RWPE2 (cell line): ENCODE measurements at places on chromosomes 5 and 9.

DNA sequence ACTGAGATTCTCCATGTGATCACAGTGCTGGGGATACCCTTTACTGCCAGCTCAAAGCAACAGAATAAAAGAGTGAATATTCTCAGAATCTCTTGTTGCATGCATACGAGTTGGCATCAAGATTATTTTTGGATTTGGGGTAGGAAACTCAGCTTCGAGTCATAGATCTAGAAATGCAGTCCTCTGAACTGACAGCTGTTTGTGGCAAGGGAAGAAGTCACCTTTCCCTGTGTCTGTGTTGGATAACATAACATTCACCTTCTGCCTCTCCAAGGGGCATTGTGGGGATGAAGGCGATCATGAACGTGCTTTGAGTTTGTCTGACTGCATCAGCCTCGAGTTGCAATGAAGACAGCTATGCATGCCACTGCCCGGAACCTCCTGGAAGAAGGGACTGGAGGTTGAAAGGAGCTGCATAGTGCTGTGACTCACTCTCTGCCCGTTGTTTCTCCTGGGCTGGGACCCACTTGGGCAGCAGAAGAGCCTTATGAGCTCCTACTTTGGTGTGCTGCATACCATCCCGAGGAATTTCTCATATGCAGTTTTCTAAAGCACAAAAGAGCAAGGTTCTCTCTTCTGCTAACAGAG is 231.7 kb downstream of the ARHGAP26 start:
- no peak for DNase-seq

GRCh38 chr5:116989995-116990394 is 415.4 kb upstream of the SEMA6A start:
- no peak for DNase-seq

GRCh38 chr9:114394523-114395333 is 6.9 kb upstream of the AKNA start:
- no peak for DNase-seq

DNA sequence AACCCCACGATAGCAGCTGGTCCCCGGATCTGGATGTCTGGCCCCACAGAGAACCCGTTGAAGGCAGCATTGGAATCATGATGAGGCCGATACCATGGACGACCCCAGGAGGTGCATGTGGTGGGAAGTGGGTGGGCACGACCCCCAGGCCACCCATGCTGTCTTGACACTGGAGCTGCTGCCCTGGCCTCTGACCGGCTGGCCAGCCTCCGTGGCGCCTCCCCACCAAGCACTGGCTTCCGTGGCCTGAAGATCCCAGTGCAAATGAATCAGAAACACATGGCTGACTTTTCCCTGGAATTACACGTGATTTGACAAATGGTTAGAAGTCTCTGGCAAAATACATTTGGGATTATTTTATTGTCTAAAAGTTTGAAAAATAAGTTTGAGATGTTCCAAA is 259.0 kb upstream of the IRX1 start:
- peak; percentile 47 for DNase-seq

GRCh38 chr9:89666950-89667349 is 62.1 kb downstream of the GADD45G start:
- no peak for DNase-seq

DNA sequence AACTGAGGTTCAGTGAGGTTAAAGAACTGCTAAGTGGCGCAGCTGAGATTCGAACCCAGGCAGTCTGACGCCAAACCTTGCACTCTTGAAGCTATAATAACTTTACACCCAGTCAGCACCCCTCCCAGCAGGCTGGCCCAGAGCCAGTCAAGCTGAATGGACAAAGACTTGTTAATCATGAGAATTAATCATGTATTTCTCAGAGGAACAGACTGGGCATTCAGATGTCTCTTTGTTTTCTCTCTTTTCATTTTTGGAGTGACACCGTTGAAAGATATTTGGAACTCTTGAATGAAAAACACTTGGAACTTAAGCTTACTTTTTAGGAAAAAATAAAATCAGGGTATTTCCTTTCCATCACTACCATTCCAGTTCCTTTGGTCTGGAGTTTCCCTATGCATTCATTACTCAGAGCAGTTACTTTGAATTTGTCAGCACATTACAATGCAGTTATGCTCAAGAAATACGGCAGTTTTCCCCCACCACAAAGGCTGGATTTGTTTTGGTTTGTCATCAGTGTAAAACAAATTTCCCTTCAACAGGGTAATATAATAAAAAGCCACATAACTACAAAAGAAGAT is 22.6 kb upstream of the MAMDC2 start:
- DNase-seq, result peak; percentile 92

DNA sequence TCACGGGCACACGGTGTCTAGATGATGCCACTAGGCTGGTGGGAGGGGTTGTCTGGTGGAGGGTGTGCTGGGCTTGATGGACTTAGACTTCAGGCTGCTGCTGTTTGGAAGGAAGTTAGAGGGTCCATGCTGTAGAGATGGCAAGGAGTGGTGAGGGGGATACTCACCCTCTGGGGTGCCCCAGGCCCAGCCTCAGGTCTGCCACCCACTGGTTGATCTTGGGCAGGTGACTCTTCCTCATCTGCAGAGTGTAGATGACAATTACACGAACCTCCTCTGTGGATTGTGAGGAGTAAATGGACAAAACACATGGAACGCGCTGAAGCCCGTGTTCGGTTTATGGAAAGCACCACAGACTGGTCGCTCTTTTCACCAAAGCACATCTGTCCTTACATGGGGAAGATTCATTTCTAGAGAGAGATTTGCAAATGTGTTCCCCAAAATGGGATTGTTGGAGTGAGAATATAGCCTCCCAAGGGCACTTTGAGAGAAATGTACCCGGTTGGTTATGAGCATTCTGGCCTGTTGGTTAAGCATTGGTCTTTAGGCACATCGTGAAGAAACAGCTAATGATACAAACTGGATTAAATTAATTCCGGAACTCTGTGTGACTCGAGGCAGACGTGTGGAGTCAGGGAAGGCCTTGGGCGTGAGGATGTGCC is 58.2 kb downstream of the ZNF618 start:
- DNase-seq, result no peak
